CD4-positive, alpha-beta T cell treated with Interleukin-10 for 1 hour (primary cell): ENCODE measurements at places on chromosomes 1 and 21.
A peak's percentile ranks its signal among the peaks of the same experiment; 100 is the strongest.

DNA sequence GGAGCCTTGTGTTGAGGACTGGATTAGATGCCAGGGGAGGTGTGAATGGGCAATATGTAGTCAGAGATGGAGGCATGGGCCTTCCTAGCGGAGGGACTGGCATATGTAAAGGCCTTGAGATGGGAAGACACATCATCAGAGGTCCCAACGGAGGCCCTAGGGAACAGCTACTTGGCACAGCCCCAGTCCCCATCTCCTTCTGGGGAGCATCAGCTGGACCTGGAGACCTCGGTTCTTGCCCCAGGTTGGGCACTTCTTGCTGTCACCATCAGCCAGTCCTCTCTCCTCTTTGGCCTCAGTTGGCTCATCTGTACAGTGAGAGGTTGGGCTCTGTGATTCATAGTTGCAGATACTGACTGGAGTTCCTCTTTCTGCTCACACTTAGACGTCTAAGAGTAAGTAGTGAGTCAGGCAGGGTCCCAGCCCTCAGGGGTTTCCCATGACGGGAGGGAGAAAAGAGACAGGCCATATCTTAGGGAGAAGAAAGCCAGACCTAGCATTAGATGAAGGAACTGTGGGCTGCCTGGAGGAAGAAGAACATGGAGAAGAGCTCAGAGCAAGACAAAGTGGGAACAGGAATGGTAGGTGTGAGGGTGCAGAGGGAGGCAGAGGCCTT, 3.4 kb upstream of the MARCKSL1 start:
- no peak for DNase-seq

- DNase-seq: no peak
Measured at GRCh38 chr1:187878883-187879282, 1050.1 kb downstream of the PLA2G4A start.

DNA sequence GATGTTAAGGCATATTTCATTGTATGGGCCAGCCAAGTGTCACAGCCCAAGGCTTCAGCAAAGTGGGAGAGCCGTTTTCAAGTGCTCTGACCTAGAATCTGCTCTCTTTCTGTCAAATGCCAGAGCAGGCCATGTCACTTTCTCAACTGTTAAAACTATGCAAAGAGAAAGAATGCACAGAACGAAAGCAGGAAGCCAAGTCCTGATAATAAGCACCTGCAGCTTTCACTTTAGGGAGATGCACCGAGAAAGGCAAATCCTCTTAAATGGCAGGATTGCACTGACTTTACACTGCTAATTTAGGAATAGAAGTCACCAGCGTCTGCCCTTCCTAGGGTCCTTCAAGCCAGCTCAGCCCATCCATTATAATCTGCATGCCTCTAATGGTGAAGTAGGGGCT, 49.2 kb upstream of the NTPCR start:
- DNase-seq: no peak

- no peak for DNase-seq
Measured at GRCh38 chr21:37862536-37862935, 53.7 kb downstream of the KCNJ6 start.

DNA sequence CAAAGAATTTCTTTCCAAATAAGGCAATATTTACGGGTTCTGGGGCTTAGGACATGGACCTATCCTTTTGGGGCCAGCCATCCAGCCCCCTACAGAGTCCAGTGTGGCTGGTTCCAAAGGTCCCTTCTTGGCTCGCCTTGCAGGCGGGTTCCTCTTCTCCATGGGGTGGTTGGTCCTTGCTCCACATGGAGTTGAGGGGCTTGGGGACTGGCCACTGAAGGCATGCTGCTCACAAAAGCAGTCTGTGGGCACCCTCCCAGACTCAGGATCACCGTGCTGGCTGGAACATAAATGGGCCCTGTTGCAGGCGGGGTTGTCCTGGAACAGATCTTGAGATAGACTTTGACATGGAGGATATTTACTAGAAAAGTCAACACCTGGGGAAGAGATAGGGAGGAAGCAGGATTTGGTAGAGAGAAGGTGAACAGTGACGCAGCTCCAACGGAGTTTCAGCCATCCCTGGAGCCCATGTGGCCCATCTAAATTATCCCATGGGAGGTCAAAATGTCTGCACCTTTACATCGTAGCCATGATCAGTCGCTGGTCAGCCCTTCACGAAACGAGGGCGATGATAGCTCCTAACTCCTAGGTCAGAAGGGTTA, 39.1 kb upstream of the LRP8 start:
- no peak for DNase-seq

DNA sequence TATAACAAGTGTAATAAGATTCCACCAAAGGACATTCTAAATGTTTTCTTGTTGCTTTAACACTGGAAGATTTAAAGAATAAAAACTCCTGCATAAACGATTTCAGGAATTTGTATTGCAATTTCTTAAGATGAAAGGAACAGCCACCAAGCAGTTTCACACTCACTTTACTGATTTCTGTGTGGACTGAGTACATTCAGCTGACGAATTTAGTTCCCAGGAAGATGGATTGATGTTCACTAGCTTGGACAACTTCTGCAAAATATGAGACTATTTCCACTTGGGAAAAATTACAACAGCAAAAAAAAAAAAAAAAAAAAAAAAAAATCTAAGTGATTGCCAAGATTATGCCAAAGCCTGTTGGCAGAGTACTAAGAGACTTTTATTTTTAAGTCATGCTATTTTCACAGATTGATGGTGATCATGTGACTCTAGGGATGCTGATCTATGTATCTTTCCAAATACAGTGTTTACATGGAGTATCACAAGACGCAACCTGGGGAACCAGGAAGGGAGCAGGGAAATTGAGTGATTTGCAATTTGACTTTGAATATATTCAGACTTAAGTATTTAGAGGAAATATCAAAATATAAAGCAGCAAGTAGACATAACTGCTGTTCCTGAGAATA, 341.0 kb downstream of the NTNG1 start:
- no peak for DNase-seq

DNA sequence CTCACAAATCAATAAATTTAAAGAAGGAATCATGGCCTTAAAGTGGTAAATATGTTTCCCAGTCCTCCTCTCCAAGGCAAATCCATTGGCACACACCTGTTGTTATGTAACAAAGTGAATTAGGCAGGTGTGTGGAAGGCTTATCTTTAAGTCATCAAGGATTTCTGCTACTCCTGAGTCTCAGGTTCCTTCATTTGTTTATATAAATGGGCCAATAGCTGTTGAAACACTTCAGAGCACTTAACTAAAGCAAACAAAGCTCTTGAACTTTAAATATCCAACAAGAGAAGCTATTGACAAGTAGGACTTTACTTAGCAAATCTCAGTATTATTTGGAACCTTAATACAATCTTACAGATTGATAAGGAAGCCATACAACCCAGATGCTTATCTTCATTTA, 99.3 kb upstream of the ESRRG start:
- no peak for DNase-seq

DNA sequence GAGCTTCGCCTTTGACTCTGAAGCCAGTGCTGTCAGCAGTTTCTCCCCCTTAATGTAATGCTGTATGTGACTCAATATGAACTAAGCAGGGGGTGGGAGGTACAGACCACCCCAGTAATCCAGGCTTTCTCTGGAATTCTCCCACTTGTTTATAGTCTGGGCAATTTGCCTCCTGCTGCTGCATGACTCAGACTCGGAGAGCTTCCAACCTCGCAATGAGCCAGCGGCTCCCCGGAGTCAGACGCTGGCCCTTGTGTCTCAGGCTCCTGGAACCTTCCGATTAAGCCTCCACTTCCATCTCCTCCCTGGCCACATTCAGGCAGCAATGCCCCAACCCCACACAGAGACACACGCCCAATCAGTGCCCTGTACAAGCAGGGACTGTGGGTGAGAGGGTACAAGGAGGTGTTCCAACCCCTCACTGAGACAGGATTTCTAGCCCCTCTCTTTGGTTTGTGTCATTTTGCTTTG, 471.7 kb upstream of the VAMP3 start:
- no peak for DNase-seq

DNA sequence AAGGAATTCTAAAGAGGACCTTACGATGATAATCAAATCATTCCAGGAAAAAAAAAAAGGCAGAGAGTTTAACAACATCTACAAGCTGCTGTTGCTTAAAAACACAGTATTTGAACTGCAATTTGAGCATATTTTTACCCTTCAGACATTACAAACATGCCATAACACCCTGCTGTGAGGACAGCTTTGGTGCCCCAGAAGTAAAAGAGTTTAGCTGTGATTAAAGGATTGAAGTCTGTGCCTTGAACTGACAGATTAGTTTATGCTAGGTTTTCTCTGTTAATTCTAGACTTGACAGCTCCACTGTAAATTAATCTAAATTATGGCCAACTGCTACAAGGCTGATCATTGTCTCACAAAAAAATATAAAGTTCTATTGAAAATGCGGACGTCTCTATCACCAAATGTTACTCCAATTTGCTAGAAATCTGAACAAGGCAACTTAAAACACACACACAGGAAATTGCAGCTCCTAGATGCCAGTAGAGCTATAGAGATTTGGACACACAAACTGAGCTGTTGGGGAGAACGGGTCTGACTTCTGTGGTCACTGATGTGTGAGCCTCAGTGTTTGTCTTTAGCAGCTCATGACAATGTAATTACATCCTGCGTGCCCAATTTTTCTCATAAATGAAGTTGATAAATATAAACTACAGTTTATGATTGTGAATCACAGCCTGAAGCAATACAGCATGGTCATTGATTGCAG, 217.9 kb downstream of the NTNG1 start:
- DNase-seq: no peak

DNA sequence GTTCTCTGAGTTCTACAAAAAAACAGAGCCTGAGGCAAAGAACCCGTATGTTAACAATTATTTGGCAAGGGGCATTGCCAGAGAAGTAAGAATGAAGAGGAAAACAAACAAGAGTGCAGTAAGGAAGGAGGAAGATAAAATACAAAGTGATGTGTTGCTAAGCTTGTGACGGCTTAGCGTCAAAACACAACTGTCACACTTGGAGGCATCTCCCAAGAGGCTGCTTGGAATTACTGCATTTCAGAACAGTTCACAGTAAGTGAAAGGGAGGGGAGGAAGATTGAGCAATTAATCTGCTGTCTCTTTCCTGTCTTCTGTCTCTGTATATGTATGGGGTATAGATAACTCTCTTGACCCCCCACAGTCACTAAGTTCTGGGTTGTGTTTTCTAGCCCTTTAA, 1017.0 kb upstream of the TMPRSS15 start:
- DNase-seq: no peak

DNA sequence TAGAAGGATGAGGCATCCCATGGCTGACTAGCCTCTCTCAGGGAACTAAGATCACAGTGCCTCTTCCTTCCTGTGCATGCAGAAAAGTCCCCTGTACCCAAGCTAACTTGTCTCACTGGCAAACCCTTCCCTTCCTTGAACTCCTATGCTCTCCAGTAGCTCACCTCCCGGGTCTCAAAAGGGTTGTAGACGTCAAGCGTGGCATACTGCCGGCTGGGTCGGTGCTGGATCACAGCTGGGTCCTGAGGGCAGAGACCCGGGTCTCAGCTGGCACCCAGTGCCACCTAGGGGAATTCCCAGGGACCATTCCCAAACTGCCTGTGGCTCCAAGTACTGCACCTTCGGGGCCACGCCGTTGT, 688 bp downstream of the SCAMP3 start:
- peak; percentile 32 for DNase-seq

DNA sequence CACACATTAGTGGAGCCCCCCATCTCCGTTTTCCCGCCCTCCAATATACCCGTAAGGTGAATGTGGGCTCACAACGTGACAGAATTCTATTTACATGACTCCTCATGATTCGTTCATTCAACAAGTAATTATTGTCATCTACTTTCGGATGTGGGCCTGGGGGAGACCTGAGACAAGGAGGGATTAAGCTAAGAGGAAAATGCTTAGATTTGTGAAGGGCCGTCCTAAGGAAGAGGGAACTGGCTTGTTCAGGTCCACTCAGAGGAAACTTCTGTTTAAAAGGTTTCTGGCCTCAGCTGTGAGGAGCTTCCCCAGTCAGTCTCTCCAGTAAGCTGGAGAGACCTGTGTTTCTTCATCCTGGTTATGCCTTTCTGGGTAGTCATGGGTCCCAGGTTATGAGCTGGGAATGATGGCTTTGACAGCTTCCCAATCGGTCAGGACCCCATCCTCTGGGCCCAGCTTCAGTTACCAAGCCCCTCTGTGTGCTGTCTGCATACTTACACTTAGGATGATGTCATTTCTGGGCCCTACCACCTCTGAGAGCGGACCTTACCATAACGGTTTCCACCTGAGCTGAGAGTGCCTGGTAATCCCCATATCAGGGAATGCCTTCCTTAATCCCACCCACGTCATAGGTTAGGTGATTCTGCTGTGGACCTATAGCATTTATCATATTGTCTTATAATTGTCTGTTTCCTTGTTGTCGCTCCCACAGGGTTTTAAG, 687 bp upstream of the ERI3 start:
- no peak for DNase-seq

DNA sequence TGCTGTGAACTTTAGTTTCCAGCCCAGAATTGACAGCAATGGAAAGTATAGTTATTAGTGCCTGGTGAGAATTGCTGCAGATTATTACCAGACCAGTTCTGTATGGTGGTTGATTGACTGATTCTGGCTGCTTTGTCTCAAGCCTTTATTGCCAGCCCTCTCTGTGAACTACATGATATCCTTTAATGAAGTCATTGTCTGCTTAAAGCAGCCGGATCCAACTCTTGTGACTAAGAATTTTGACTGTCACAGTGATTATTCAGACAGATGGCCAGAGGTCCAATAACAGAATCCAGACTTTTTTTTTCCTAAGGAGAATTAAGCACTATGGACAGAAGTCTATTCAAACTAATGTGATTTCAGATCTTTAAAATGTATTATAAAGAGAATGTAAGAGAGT, 1548.6 kb upstream of the B3GALT2 start:
- DNase-seq: no peak
